Activated CD8-positive, alpha-beta memory T cell treated with anti-CD3 and anti-CD28 coated beads for 48 hours (primary cell): ENCODE measurements at places on chromosomes 3 and 15.

DNA sequence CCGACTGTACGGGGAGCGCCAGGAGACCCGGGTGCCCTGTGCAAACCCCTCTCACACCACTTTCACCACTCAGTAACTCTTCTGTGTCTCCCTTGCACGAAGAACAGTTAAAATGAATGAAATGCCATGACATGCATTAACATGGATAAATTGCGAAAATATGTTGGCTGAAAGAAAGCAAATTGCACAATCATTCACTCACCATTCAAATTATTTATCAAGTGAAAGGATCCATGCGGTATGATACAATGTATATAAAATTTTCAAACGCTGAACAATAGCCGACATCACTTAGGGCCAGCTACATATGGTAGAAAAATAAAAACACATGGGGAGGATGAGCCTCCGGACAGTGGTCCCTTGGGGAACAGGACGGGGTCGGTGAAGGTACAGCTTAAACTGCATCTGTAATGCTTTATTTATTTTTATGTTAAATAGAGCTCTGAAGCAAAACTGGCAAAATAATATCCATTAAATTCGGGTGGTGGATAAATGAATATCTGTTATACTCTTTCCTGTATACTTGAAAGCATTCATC is 45.9 kb downstream of the SLC12A8 start:
- DNase-seq = no peak

GRCh38 chr15:37111427-37111717 is 11.0 kb upstream of the MEIS2 start:
- DNase-seq = no peak

GRCh38 chr15:98954411-98954810 is 53.2 kb downstream of the PGPEP1L start:
- DNase-seq = no peak

GRCh38 chr15:62896969-62897486 is 145.5 kb upstream of the TPM1 start:
- no peak for DNase-seq

DNA sequence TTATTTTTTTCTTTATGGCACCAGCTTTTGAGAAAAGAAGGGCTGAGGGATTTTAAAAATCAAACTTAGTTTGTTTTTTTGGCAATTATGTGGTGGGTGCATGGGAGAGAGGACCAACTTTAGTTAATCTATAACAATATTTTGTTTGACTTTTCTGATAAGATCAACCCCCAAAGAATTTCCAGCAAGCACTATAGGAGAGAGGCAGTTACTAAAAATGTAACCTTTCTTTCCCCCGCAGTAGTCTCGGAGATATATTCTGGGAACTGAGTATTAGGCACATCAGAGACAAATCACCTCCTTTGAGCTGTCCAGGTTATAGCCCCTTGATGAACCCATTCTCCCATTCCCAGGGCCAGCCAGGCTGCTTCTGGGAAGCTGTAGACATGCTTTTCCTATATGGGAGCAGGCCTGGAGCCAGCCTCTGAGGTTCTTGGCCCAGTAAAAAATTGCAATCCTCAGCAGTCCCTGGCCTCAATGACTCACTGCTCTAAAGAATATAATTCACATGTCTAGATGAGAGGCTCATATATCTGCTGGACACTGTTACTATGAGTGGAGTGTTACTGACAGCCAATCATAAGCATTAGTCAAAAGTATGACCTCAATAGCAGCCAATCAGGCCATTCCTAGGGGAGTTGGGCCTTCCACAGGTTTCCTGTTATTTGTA is 138.3 kb upstream of the AGBL1 start:
- DNase-seq = no peak

DNA sequence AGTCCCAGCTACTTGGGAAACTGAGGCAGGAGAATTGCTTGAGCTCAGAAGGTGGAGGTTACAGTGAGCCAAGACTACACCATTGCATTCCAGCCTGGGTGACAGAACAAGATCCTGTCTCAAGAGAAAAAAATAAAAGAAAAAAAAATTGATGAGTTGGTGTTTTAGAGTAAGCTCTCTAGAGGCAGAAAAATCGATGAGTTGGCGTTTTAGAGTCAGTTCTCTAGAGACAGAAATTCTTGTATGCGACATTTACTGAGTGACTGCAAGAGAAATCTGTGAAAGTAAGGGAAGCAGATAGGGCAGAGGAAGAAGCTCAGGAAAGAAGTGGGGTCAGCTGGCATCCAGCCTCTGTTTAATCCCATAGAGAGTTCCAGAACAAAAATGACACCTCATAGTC is 298.7 kb upstream of the ARRDC4 start:
- DNase-seq = no peak

GRCh38 chr3:172249039-172249438 is 199.2 kb downstream of the GHSR start:
- no peak for DNase-seq

DNA sequence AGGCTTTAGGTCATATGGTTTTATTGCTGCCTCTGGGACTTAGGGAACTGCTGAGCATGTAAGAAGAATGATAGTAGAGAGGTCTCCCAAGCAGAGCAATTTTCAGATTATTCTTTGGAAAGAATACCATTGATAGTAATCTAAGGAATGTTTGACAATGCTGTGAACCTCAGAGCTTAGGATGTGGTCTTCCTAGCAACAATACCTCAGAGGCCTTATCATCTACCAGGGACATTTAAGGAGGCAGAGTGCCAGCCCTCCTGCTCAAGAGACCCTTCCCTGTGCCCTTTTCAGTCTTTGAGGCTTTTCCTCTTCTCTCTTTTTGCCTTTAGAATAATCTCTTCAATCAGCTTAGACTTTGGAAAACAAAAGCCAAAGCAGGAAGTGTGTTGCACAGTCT is 272.1 kb downstream of the OXSM start:
- no peak for DNase-seq

DNA sequence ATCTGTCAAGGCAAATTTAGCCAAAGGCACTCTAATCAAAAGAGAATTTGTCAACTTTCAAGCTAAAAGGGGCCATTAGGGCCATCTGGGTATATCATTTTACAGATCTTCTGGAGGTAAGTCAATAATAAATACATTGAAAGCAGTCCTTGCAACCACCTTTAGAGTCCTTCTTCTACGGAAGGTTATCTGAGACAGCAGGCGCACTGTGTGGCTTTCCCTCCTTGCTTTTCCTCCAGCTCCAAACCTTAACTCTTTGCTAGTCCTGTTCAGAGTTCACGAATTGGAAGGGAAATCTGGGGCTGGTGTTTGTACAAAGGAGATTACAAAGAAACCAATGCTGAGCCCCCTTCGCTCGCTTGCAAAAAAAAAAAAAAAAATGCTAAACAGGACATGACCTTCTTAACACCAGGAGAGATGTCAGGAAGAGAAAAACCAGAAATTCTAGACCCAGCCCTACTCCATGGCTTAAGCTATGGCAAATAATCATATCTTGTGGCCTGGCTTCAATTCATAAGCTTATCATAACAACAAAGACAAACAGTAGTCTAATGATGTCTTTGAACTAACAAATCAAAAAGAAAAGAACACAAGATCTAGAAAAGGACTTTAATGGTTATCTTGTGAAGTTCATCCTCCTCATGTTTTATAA is 215.7 kb downstream of the STT3B start:
- DNase-seq = no peak

- DNase-seq = no peak
Observed at GRCh38 chr3:46874430-46874829, 3.1 kb upstream of the PTH1R start.

- DNase-seq = no peak
Observed at GRCh38 chr3:14203521-14204079, 25.0 kb downstream of the LSM3 start.

DNA sequence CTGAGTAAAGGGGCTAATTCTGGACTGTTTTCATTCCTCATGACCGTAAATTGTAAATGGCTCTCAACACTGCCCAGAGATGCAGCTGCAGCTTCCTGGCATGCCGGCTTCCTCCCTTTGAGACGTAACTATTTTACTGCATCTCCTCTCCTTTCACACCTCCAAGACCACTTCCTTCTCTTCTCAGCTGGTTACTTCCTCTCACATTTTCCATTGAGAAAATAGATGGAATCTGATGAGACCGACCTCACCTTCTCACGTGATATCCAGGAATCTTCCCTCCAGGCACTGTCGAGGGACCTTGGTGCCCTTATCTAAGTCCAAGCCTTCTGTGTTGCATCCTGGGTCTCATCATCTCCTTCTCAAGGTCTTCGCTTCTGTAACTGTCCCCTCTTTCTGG is 12.7 kb downstream of the LYSMD4 start:
- no peak for DNase-seq

- DNase-seq = no peak
Observed at GRCh38 chr3:55144015-55144673, 216.3 kb upstream of the LRTM1 start.

GRCh38 chr3:31053299-31053698 is 158.8 kb upstream of the GADL1 start:
- DNase-seq = no peak

GRCh38 chr15:66834881-66835878 is 133.1 kb downstream of the SMAD6 start:
- no peak for DNase-seq

DNA sequence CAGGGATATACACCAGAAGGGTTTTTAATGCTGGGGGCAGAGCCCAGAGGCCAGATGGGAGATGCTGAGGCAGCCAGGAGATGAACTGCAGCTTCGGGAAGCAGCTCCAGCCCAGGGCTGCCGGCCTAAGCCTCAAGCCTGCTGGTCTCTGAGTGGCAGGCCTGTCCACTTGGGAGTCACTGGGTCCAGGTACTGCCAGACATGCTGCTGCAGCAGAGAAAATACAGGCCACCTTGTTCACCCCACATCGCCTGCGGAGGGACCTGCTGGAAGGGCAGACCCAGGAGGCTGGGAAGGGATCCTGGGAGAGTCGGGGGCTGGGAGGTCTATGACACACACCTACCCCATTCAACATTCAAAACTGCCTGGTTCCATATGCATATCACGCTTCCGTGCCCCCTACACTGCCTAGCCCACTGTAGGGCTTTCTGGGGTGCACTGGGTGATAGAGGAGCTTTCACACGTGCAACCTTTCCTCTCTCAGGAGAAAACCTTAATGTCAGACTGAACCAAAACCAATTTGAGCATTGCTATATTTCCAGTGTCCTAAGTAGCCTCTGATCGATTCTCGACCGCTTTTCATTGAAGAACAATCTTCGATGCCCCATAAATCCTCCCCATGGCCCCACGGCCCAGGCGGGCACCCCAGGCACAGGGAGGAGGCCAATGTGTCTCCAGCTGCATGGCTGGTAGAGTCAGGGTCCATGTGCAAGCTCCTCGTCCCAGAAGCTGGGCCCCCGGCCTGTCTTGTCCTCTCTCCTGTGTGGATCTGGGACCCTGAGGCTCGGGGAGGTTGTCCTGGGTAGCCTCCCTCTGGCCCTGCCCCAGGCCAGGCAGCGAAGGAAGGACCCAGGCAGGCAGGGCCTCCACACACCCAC is 147.4 kb downstream of the ATP10A start:
- no peak for DNase-seq

DNA sequence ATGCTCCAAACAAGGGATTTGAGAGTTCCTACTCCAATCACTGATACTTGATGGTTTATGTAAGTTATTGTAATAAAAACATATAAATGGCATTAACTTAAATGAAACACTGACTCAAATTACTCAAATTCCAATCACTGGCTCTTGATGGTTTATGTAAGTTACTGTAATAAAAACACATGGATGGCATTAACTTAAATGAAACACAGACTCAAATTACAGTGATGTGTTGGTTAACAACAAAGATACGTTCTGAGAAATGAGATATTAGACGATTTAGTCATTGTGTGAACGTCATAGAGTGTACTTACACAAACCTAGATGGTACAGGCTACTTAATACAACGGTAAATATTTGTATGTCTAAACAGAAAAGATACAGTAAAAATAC is 6.6 kb downstream of the MOBP start:
- DNase-seq = no peak

DNA sequence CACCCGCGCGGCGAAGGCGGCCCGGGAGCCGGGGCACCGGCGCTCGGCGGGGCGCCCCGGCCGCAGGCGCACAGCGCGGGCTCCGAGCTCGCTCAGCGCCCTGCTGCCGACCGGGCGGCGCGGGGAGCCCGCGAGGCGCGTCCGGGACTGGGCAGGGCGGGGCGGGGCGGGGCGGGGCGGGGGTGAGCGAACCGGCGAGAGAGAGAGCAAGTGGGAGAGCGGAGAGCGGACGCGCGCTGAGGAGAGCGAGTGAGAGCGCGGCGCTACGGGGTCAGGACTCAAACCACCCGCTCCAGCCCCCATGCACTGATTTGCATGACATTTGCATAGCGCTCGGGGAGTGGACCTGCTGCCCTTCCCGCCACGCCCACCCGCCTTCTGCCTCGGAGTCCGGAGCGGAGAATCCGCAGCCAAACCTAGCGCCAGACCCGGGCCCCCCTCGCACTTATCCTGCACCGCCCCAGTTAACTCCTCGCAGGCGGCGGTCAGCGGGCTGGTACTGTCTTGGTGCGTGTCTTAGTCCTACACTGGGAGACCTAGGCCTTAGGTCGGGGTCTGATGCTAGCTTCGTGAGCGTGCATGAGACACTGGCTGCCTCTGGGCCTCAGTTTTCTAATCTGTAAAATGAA is at the start of gene MYLK:
TSS of gene MYLK (minus strand) at position 130 of the 629 bp plus-strand sequence. CDS start 90,491 bp downstream, outside the sequence.
- peak; percentile 6 for DNase-seq

GRCh38 chr15:61092361-61093157 is 136.5 kb downstream of the RORA start:
- DNase-seq = no peak

- no peak for DNase-seq
Observed at GRCh38 chr15:25743548-25744275, 119.4 kb downstream of the ATP10A start.

- no peak for DNase-seq
Observed at GRCh38 chr3:56219894-56220805, 248.1 kb downstream of the ERC2 start.

DNA sequence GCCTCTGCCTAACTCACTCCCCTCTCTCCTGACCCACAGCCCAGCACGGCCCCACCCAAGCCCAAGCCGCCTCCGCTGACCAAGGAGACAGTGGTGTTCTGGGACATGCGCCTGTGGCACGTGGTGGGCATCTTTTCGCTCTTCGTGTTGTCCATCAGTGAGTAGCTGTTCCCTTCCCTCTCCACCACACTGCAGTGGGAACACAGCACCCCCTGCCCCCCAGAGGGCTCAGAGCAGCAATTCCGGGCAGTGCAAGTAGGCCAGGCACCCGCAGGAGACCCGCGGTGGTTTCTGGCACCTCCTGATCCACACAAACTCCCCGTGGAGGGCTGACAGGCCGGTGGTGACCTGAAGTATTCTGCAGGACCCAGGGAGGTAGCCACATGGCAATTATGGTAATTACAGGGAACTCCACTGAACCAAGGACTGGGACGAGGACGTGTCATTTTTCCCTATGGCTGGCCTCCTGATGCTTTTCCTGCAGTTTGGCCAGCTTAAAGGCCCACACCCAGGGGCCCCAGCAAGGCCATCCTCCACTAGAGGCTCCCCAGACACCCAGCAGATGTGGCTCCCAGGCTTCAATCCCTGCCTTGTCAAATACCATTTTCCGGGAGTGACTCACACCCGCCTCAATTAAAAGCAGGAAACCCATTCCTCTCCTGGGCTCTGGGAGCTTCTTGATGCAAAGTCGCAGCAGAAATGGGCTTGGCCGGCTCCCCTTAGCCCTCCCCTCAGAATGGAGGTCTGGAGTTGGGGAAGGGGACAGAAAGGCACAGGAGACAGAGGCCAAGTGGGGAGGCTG is 4.8 kb downstream of the TMIE start:
- DNase-seq = no peak
